A172 (cell line): ENCODE measurements at places on chromosomes 13 and 19.
A peak's percentile ranks its signal among the peaks of the same experiment; 100 is the strongest.

- DNase-seq, result no peak
Observed at GRCh38 chr13:45940061-45940460, 88.5 kb upstream of the SIAH3 start.

- DNase-seq, result peak; percentile 52
Observed at GRCh38 chr19:33194886-33195644, 935 bp downstream of the LRP3 start.

DNA sequence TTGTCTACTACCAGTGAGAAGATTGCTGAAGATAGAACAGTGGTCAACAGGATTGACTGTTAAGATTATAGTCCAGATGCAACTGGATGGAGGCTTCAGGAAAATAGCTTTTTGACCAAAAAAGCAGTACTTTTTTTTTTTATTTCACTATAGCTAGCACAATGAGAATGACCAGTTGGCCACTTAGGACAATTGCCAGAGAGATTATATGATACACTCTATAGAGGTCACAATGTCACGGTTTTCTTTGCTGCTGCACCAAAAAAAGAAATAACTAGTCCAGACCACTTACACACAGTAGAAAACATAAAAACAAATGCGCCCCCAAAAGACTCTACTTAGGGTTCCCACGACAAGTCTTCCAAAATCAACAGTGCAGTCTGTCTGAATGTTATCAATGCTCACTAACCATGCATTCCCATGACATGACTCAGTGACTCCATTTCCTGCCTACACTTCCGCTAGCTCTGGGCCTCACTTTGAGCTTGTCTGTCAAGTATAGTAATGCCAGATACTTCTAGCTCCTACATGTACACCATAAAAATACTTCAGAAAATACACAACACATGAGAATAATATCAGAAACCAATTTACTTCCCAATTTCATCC is 209.1 kb upstream of the STARD13 start:
- DNase-seq, result peak; percentile 94

- no peak for DNase-seq
Observed at GRCh38 chr13:48294653-48295052, 8.9 kb upstream of the RB1 start.

DNA sequence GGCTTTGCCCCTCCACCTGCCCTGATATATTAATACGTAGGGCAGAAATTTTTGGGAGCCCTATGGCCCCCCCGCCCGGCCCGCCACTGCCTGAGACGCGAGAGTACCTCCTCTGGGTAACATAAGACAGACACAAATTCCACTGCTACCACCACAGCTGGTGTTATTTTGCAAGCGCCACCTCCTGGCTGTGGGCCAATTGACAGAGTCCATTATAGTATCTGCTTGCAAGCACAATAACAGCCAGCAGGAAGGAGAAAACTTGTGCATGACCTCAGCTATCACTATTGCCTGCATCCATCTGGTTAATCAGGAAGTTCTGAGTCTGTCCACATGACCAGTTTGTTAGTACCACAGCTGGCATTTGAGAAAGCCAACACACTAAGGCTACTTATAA is 25.3 kb upstream of the OR10H2 start:
- peak; percentile 66 for DNase-seq

GRCh38 chr13:44278166-44278565 is 95.5 kb upstream of the SERP2 start:
- DNase-seq, result no peak

DNA sequence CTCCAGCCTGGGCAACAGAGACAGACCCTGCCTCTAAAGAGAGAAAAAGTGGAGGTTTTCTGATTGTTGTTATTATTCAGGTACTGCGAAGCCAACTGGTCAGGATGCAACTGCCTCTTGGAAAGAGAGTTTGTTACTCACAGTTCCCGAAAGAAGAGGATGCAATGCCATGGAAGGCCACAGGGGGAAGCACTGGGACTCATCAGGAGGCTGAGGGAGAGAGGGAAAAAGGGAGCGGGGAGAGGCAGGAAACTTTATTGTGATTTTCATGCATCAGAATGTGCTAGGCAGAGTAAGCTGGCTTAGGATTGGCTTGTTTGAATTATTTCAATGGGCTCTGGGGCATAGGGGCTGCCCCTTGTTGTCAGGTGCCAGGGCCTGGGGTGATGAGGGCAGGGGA is 27.6 kb downstream of the MYO9B start:
- DNase-seq, result peak; percentile 52

DNA sequence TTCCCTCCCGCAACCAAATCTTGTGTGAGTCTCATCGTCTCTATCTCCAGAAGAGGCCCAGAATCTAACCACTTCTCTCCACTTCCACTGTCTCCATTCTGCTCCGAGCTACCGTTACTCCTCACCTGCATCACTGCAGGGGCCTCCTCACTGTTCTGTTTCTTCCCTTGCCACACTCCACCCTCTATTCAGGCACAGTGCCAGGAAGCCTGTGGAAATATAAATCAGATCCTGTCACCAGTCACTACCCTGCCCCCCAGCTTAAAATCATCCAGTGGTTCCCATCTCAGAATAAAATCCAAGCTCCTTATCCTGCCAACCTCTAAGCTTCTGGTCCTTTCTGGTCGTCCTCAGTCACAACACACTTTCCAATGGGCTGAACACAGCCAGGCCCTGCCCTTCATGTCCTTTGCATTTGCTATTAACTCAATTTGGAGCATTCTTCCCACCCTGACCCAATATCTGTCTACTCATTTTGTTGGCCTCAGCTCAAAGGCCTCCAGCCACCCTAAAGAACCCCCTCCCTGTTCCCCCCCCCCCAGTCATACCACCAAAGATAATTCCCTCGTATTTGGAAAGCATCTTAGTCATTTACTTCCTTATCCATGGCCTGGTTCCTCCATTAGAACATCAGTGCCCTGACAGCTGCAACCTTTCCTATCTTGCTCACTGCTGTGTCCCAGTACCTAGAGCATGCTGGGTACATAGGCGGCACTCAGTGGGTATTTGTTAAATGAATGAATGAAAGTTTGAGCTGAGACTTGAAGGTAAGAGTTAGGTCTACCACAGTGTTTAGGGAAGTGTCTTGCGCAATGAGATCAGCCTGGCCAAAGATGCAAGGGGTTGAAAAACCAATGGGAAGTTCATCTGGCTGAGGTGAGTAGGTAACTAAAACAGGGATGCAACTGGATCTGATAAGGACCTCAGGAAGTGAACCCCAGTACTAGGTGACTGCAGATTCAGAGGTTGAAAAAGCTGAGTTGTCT is 24.4 kb downstream of the ZNF175 start:
- DNase-seq, result no peak

DNA sequence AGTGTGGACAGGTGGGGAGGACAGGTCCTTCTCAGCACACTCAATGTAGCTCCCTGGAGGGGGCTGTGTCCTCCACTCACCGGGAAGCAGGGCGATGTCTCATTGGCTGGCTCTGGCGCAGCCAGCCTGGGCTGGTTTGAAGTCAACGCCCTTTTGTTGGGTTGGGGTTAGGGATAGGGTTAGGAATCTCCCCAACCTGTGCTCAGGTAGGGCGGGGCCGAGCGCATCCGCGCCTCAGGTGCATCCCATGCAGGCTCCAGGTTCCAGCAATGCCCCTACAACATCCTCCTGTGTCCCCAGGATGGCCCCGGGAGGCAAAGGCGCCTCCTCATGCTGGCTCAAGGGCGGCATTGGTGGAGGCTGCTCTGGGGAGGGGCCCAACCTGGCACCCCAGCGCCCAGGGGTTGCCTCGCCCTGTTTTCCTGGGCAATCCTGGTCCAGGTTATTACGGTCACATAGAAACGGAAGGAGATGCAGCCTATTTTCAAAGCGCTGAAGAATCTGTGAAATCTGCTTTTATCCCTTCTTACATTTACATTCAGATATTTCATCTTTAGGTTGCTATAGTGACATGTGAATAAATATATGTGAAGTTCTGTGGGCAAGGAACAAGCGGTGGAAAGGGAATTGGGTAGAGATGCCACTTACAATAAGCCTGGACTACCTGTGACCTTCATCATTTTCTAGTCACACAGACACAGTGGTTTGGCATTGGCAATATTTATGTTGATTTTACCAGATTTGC is 74.3 kb downstream of the TM9SF2 start:
- no peak for DNase-seq

GRCh38 chr19:55068950-55069864 is 6.3 kb upstream of the RDH13 start:
- DNase-seq, result peak; percentile 83

GRCh38 chr13:41004875-41005693 is 14.0 kb downstream of the ELF1 start:
- no peak for DNase-seq

- peak; percentile 72 for DNase-seq
Observed at GRCh38 chr13:48775285-48775684, 121.6 kb downstream of the CYSLTR2 start.

DNA sequence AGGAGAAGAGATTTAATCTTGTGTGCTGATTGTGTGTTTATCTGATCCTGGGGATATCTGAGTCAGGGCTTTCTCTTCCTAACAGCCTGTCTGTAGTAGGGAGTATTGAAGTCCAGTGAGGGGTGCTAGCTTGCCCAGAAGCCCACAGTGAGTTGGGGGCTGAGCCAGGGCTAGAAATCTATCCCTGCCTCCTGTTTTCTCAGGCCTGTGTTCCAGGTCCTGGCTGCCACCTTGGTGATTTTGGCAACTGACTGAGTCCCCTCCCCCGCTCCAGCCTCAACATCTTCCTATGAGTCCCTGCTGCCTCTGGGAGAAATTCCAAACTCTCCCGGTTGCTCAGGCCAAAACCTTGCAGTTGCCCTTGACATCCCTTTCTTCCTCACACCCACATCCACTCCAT is 7.7 kb upstream of the NOVA2 start:
- no peak for DNase-seq

- peak; percentile 48 for DNase-seq
Observed at GRCh38 chr13:95660981-95661581, 15.9 kb upstream of the DNAJC3 start.

DNA sequence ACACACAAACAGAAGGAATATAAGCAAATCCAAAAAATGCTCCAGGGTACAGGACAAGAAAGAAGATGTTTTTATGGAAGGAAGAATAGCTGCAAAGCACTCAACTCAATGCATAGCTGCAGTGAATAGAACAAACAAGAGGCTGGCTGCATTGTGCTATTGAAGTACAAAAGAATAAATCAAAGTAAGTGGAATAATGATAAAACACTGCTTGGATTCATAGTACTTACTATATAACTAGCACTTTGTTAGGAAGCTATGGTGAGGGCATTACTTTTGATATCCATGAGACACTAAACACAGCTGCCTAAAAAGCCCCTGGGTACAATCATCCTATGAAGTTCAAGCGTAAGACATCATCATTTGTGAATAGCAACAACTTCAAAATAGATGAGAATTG is 350.1 kb downstream of the PCDH9 start:
- DNase-seq, result no peak

GRCh38 chr13:55992145-55992544 is 1148.6 kb upstream of the PRR20A start:
- no peak for DNase-seq

DNA sequence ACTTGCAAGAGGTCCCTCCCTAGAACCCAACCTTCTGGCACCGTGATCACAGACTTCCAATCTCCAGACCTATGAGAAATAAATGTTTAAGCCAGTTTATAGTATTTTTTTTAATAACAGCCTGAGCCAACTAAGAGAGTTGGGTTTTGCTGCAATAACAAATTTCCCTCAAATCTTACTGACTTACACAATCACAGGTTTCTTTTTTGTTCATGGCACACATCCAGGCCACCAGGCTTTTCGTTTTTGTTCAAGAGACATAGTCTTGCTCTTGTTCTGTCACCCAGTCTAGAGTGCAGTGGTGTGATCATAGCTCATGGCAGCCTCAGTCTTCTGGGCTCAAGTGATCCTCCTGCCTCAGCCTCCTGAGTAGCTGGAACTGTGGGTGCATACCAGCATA is 2.0 kb upstream of the SELENOV start:
- no peak for DNase-seq

GRCh38 chr13:30107521-30108136 is 199.7 kb downstream of the KATNAL1 start:
- DNase-seq, result peak; percentile 28

- DNase-seq, result no peak
Observed at GRCh38 chr19:12047868-12048267, 4.9 kb downstream of the ZNF878 start.

GRCh38 chr19:531753-532560 is at the start of gene CDC34:
CDC34 (plus strand) TSS chr19:531760; CDS start chr19:531932, 172 bp downstream.
- no peak for DNase-seq

GRCh38 chr19:6267552-6268381 is 12.0 kb downstream of the MLLT1 start:
- DNase-seq, result no peak

DNA sequence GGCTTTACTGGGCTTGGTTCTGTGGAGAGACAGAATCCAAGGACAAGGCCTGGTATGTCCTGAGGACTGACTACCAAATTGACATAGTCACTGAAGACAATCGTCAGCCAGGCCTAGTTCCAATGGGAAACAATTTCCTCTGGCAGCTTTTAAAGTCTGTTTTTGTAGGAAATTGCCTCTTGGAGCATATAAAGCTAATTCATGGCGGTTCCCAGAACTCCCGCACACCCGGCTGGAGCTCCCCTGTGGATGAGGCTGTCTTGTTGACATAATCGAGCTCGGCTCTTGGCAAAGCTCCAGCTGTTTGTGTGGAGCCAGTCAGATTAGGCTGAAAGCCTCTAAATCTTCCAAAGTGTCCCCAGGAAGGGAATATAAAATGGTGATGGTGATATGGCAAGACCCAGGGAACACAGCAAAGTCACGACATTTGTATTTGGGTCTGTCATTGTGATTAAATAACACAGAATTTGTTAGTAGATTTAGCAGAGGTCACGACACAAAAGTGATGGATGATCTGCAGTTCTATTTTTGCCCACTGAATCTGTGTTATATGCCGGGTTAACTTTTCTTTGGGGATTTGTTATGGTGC is 395.0 kb downstream of the PCDH9 start:
- no peak for DNase-seq

GRCh38 chr19:38793177-38793576 is 4.2 kb downstream of the LGALS7B start:
- DNase-seq, result peak; percentile 47

- no peak for DNase-seq
Observed at GRCh38 chr19:17861542-17862402, 2.1 kb downstream of the RPL18A start.

GRCh38 chr19:38004186-38004520 is 97.1 kb downstream of the SIPA1L3 start:
- peak; percentile 48 for DNase-seq

GRCh38 chr13:20090349-20090748 is 70.5 kb downstream of the GJA3 start:
- DNase-seq, result no peak
